ENCODE measurements at places on chromosomes 3 and 15.

DNA sequence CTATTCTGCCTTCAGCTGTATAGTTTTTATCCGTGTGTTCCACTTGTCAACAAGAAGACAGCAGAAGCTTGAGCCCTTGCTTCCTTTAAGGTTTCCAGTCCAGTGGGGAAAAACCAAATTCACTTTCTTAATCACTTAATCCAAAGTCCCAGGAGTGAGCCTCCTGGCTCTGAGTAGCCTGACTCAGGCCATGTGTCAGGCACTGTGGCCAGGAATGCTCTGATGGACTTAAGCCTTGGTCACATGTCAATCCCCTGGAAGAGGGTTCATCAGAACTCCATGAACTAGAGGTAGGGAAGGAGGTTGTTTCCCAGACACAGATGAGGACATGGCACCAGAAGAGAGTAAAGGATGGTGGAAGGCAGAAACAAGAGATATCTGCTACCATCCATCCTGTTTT is 8.8 kb downstream of the VIPR1 start:
- no peak for DNase-seq

DNA sequence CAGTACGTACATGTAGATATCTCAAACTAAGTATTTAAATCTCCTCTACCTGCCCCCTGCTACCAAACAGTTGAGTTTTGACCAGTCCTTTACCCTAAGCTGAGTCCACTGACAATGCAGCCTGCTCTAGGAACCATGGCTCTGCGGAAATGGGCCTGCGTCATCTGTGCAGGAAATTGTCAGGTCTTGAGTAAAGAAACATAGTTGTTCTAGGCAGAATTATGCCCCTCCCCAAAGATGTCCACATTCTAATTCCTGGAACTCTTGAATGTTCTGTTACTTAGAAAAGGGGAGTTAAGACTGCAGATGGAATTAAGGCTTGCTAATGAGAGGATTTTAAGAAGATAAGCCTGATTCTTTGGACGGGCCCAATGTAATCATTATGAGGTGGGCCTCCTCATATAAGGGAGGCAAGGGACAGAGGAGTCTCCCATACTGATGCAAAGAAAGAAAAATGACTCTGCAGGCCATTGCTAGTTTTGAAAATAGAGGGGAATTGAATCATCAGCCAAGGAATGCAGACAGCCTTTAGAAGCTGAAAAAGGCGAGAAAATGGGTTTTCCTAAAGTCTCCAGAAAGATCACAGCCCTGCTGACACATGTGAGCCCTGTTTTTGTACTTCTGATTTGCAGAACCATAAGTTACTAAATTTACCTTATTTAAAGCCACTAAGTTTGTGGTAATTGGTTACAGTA is 5.5 kb upstream of the VGLL3 start:
- no peak for DNase-seq

DNA sequence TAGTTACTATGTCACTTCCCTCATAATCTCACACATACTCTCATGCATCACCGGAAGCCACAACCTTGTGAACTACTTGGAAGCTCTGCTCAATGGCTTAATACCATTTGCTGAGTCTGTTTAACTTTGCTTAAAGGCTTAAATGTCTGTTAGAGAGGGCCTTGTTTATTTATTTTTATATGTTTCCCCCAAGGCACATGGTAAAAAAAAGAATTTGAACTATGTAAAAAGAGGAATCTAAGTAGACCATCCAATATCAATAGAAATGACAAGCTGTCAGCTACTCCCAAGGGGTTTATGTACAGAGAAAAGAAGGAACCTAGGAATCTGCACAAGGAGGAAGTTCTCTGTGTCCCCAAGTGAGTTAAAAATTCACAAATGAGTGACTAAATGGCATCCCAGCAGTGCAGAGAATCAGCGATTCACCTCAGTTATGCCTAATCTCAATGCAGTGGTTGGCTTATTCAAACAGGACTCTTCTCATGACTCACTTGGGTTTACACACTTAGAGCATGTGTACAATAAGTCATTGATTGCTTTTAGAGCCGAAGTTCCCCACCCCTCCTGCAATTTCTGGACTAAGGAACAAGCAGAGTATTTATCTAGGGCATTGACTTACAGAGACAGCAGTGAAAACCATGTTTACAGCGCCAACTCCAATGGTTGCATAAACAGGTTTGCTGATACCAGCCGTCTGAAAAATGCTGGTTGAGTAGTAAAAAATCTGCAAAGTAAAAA is 24.4 kb downstream of the SLC2A2 start:
- no peak for DNase-seq

DNA sequence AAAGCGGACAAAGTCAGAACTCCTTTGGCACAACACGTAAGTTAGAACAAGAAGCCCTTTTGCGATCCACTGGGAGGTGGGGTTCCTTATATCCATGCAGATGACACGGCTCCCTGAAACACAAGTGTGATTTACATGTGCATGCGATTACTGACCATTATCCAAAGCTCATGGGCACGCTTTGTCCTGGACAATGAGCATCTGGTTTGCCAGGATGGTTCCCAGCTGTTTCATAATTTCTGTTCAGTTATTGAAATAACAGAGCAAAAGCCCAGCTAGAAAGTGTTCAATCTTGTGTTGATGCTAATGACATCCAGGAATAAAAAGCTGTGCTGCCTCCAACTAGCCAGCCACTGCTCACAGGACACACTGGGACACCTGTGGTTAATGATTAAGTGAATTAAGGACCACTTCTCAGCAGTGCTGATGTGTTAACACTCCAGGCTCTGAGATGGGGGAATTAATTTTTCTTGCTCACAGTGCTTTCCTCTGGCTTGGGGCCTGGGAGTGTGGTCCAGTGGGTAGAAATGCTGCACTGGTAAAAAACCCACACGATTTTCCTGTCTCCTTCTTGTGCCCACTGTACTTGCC is 123.1 kb upstream of the SLC2A2 start:
- no peak for DNase-seq

DNA sequence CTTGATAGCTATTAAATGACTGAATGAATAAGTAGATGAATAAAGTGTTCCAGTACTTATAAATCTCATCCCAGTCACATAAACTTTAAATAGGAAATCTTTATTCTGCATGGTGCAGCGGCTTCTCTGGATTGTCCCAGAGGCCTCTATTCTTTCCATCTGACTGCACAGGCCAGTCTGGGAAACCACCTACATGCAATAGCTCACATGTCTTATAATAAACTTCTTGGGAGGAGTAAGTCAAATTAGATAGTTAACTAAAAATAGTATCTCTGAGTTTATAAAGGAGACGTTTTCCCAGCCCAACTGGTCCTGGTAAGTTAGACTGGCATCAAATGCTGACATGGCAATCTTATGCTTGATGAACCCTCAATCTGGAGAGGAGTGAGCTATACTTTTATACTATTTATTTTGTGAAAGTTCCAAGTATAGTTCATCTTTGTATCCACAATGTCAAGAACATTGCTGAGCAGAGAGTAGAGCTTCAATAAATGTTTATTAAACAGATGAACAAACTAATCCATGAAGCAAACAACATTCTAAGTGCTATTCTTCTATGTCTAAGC is 417.6 kb downstream of the TIGIT start:
- no peak for DNase-seq

- no peak for DNase-seq
Observed at GRCh38 chr15:35723120-35723847, 177.3 kb upstream of the DPH6 start.

DNA sequence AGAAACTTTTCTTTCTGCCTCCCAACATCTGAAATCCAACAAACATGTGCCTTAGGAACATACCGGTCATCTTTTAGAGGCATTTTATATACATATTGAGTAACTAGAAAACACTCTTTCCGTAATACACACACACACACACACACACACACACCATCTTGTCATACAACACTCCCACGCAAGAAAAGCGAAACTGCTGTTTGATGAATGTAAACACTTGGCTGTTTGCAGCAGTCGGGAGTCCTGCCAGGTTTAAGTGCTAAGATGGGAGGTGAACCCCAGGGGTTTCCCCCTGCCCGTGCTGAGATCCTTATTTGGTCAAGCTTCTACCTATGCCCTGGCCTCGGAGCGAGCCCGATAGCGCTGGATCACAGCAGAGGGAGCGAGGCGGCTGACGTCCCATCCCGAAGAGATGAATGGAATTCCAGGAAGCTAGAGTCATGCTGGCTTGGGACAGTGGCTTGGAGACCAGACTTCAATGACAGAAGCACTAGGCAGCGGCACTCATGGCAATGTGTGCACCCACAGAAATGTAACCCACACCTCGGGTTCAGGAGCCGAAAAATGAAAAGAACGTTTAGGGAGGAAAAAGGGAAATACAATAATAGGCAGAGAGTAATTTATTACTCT is 1.3 kb upstream of the THBS1 start:
- DNase-seq, result no peak

- DNase-seq, result no peak
Observed at GRCh38 chr3:161208931-161209330, 12.2 kb upstream of the NMD3 start.

DNA sequence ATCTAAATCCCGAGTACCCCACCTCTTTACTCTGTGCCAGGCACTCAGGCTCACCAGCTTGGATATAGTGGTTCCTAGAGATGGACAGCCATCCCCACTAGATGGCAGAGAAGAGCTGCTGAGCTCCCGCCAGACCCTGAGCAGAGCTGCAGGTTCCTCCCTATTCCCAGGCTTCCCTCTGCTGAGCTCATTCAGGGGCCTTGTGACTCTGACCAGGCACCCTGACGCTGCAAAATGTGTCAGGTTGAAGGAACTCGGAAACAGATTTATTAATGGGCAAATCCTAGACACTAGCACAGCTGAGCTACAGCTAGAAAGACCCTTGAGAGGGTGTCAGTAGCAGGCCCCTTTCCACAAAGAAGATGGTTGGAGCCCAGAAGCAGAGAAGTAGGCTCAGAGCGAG is 38.2 kb upstream of the RHO start:
- DNase-seq, result peak; percentile 4

GRCh38 chr3:8445861-8446260 is 55.8 kb upstream of the LMCD1 start:
- no peak for DNase-seq

- no peak for DNase-seq
Observed at GRCh38 chr15:82536409-82537350, 3.6 kb downstream of the RPS17 start.

DNA sequence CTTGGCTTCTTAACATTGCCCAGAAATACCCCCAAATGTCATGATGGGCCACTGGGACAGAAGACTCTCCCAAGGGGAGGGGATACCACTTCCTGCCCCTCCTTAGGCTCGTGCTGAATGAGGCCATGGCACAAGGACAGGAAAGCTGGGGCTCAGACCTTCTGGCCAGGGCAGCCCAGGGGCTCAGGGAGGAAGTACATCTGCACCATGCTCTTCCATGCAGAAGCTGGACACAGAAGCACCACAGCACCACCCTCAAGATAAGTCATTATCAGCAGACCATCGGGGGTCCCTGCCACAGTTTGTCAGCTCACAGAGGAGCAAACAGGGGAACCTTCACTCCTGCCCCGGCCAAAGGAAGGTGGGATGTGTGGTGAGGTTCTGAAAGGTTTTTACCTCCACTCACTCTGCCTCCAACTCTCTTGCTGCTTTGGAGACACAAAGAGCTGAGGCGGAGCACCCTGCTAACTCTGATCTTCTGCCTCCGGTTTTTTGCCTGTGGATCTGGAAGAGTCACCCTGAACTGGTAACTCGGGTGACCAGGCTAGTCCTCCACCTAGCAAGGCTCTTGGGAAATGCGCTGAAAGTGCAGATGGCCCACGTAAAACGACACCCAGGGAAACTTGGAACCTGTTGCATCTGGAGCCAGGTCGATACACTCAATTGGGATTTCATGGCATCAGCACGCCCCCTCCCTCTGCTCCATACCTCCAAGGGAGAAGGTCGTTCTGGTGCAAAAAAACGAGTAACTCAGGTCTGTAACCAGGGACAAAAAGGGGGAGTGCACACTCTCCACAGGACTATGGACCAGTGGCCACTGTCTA is 8.3 kb downstream of the BMF start:
- DNase-seq, result no peak

- no peak for DNase-seq
Observed at GRCh38 chr3:134905647-134905935, 110.5 kb downstream of the EPHB1 start.

- no peak for DNase-seq
Observed at GRCh38 chr3:172749230-172749965, 1.1 kb upstream of the ECT2 start.

DNA sequence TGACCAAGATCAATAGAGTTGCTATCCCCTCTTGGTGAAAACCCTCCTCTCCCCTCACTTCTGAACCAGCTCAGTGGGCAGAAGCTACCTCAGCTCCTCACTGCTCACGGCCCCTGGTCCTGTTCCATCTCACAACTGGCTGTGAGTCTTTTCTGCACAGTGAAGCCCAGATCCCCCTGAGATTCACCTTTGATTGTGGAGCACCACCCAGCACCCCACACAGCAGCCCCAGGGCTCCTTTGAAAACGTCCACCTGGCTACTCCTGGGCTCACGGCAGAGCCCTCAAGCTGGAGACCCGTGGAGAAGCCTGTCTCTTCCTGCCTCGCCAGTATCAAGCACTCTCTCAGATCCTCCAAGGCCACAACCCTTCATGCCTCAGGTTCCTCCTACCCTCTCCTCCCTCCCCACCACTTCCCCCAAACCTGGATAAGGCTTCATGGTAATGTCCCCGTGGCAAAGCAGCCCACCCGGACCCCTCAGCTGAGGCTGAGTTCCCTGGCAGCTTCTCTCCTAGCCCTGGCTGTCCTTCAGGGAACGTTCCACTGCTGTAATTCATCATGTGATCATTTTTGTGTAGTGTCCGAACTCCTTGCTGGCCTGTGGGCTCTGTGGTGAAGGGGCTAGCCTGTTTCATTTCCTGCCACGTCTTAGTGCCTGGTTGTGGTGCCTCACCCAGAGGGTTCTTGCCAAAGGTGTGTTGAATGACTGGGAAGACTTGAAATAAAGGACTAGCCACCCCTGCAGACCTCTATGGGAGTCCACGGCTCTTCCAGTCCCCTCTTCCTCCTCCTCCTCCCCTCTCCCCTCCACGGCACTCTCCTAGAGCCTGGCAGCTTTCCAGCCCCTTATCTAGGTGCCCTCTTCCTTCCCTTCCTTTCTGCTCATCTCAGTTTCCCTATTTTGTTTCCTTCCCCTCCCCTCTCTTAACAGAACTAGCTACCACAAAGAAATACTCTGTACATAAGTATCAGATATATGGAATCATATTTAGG is 44.5 kb downstream of the KY start:
- DNase-seq, result no peak

- no peak for DNase-seq
Observed at GRCh38 chr3:186021673-186022362, 84.0 kb upstream of the TRA2B start.

DNA sequence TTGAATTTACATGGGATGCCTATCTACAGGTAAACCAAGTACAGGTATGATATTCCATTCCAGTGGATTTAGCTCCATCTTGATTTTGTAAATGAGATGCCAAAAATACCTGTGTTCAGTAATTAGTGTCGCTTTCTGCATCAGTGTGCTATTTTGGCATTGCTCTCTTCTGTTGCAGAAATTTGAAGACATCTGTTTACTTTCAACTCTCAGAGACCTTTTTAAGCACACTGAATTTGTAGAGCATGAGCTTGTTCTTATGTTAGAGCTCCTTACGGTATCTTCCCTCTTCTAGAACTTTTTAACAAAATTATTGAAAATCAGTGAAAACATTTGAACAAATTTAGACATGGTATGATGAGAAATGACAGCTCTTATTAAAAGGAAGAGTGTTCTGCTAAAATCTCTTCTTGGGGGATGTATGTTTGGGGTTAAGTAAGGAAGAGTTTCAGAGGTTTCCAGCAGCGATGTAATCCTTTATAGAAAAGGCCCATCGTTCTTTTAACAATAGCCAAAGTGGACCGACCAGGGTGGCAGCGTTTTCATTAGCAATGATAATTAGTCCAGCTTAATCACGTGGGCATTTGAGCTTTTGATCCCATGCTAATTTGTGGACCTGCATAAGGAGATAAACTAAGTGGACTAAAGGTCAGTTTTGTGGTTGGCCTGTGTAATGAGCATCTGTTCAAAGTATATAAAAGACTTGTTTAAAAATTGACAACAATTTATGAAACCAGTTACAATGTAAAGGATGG is 385.4 kb downstream of the PTPRG start:
- DNase-seq, result no peak

All from activated CD4-positive, CD25-positive, alpha-beta regulatory T cell (primary cell).